ENCODE measurements at places on chromosomes 13 and 19.

- DNase-seq = no peak
Measured at GRCh38 chr19:51125421-51126075, 842 bp downstream of the SIGLEC9 start.

DNA sequence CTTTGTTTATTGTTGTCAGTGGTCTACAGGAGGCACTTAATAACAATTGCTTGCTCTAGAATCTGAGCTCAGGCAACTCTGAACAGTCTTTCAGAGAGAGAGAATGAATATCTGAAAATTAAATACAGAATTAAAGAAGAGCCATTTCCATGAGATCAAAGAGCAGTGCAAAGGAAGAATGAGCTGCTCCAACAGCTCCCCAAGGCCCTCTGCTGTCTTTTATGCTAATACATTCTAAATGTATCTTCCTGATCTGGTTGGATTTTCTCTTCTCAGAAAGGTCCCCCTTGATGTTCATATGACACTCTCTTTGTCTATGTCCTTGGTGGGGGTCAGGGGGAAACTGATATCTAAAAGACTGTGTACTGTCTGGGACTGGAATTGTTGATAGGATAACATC lies 1029.6 kb downstream of the PCDH9 start:
- no peak for DNase-seq

GRCh38 chr13:77776704-77777103 lies 79.2 kb downstream of the SLAIN1 start:
- no peak for DNase-seq

GRCh38 chr19:16660763-16661479 lies at the start of gene TMEM38A:
Gene TMEM38A, plus strand, starts transcription at chr19:16661139. Its CDS starts 79 bp downstream, at chr19:16661218.
- DNase-seq = peak; percentile 63

GRCh38 chr13:44578067-44578400 lies 1.9 kb upstream of the TSC22D1 start:
- no peak for DNase-seq

- no peak for DNase-seq
Measured at GRCh38 chr13:105638426-105638825, 897.0 kb downstream of the EFNB2 start.

- no peak for DNase-seq
Measured at GRCh38 chr13:47000165-47000564, 103.3 kb upstream of the HTR2A start.

GRCh38 chr13:34046457-34046856 lies 228.5 kb downstream of the RFC3 start:
- no peak for DNase-seq

DNA sequence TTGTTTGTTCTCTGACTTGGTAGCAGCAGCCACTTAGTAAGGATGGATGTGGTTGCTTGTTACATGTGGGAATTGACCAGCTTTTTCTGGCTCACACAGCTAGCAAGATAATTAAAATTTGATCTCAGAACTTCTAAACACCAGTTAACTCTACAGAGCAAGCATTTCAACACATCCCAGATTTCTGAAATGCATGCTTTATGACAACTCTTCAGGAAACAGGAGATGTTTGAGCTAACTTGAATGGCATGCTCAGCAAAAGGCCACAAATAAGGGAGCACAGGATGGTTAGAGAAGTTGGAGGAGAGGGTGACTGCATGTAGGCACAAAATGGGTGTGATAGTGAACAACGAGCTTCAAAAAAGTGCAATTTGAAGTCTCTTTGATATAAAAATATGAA lies 167.1 kb upstream of the SPRY2 start:
- DNase-seq = no peak

DNA sequence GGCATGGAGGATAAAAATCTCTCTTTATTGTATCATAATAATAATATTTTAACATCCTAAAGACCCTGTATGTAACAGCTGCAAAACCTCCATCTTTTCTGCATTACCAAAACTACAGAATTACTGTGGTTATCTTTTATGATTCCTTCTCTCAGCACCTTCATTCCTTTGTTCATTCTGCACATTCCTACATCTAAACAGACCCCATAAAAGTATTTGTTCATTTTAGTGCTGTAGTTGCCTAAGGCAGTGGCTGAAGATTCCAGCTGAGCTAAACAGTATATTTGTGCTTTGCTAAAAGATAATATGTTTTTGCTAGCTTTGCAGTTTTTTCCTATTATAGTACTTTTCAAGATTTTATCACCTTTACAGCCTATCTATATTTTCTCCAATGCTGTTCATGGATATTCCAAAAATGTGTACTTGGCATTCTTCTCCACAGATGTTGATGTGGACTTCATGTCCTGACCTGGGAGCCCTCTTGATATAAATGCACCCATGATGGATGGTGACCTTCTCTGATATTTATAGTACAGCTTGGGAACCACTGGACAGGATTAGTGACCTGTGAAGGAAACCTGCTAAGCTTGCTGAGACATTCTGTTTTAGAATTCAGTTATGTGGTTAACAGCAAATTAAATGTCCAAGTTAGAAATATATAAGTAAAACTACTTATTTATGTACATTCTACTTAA lies 2832.9 kb upstream of the PCDH20 start:
- DNase-seq = no peak

DNA sequence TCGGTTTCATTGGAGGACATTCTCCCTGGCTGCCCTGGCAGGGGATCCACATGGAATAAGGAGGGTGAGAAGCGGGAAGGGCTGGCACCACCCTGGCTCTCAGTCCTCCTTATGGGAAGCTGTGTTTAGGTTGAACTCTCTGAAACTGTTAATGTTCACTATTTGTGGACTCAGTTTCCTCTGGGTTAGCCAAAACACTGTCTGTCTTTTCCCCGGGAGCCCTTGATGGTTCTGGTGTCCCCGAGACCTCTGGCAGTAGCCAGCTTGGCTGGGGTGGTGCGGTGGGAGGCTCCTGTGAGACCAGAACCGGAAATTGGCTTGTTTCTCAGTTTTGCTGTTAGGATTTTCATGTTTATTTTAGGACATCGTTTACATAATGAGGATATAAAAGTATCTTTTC lies 48.3 kb upstream of the TEX29 start:
- DNase-seq = no peak

DNA sequence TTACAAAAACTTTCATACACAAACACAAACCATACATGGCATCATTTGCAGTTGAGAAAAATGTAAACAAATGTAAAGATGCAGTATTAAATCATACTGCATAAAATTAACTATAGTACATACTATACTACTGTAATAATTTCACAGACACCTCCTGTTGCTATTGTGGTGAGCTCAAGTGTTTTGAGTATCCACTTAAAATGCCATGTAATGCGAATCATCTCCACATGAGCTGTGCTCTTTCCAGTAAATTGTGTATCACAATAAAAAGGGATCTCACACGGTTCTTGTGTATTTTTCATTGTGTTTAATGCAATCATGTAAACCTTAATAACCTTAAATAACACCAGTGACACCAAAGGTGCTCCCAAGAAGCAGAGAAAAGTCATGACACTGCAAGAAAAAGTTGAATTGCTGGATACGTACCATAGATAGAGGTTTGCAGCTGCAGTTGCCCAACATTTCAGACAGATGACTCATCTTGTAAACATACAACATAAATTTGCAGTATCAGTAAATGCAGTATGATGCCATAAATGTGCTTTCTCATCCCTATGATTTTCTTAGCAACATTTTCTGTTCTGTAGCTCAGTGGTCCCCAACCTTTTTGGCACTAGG lies 166.6 kb downstream of the RAP2A start:
- DNase-seq = no peak

GRCh38 chr19:53531457-53531856 lies 6.5 kb upstream of the ZNF331 start:
- no peak for DNase-seq

GRCh38 chr13:28353679-28354078 lies 141.2 kb downstream of the FLT1 start:
- DNase-seq = no peak

- no peak for DNase-seq
Measured at GRCh38 chr19:6364353-6364752, 3.0 kb downstream of the CLPP start.

DNA sequence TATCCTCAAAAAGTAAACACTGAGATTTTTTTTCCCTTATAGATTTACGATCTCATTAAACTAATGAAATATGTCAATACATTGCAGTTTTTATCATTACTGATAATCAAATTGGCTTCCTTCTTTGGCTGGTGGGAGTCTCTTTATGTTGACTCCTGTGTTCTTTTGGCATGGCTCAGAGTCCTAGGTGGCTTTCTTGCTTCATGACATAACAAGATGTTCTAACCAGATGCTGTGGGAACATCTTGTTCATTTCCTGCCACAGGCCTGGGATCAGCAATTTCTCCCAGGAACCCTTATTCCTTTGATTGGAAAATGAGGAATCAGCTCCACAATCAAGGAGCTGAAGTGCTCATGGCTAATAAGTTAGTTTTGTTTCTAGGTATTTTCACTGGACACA lies 13.2 kb upstream of the CYP4F22 start:
- no peak for DNase-seq

DNA sequence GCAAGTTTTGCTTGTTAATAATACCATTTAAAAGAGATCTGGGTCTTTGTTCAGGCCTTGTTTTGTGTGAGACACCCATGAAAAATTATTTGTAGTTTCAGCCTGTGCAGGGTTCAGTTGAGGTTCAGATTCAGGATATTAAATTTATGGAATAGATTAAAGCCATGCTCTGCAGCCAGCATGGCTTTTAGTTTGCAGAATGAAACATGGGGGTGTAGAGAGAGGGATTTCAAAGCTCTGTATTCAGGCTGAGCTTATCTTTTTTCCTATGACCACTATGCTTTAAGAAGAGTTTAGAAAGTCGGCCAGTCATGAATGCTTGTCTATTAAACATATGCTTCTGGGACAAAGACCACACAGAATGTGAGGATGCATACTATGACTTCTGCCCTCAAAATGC lies 73.6 kb downstream of the DCLK1 start:
- DNase-seq = no peak

- no peak for DNase-seq
Measured at GRCh38 chr13:23959231-23959862, 62.0 kb upstream of the C1QTNF9B start.

GRCh38 chr19:4278010-4278409 lies 1.1 kb upstream of the SHD start:
- no peak for DNase-seq

DNA sequence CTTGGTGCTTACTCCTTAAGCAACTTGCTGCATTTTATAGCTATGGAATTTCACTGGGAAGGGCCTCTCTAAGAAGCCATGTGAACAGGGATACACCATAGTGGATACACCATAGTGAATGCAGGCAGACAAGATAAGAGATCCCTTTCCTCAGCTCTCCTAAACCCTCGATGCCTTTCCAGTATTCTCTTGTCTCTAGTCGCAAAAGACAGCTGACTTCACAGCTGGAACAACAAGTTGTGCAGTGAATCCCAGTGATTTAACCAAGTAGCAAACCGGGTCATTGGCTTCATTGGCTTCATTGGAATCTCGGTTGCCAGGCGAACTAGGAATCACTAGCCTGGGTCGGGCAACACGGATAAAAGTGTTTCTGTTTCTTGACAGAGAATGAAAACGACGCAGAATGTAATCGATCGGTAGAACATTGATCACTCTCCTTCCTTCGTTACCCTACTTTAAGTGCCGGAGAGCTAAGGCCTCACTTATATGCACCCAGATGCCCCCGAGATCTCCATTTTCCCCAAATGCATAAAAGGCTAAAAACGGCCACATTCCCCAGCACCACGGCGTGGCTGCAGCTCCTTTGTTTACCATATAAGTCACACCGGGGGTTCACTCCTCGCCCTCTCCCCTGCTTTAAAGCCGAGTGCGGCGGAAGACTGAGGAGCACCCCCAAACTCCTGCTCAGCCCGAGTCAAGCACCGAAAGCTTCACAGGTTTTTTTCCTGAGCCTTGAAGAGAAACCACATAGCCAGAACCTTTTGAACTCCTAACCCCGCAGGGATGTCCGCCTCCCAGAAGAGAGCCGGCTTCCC lies 674 bp downstream of the TRPC4 start:
- DNase-seq = no peak

DNA sequence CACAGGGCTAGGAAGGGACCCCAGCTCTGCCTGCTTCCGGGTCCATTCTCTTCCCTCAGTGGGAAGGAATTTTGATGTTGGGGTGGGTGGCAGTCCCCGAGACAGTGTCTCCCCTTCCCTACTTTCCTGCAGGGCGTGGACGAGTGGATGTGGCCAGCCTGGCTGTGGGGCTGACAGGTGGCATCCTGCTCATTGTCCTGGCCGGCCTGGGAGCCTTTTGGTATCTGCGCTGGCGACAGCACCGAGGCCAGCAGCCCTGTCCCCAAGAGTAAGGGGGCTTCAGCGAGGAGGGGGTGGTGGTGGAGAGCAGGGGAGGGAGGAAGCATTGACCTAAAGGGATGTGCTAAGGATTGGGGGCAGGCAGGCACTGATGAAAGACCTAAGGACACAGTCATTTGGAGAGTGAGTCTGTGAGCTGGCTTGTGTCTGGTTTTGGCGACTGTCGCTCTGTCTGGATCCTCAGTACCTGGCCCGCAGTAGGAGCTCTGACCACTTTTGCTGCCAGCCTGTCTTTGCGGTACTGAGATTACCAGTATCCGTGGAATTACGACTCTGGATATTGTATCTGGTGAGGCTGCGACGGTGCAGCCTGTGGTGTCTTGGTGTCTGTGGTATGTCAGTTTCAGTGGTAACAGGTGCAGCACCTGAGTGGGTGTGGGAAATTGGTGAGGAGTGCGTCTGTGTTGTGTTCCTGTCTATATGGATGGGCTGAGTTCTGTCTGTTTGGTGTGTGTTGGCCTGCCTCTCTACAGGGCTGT lies 2.4 kb upstream of the PRR12 start:
- DNase-seq = no peak

- no peak for DNase-seq
Measured at GRCh38 chr13:75687150-75687763, 51.1 kb downstream of the LMO7 start.

GRCh38 chr13:33207615-33207961 lies 78.0 kb downstream of the STARD13 start:
- DNase-seq = no peak

DNA sequence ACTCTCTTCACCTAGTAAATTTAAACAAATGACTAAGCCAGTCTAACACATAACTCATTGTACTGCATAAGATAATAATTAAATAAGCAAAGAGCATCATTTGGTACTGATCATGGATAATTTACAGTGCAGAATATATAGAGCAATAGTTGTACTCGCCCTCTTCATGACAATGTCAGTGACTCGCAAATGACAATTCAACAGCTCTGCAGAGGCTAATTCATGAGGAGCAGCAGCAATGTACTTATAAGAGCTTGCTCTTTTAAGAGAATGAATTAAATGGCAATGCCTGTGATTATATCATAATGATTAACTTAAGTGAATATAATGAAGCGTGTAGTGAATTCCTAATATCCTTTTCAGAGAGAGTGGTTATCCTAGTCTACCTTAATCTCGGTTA lies 284.5 kb upstream of the PCDH20 start:
- DNase-seq = no peak

GRCh38 chr13:53151336-53152056 lies 122.9 kb downstream of the OLFM4 start:
- DNase-seq = no peak

GRCh38 chr19:9584073-9584833 lies at the start of gene ZNF121:
Gene ZNF121, minus strand, starts transcription at chr19:9584504. Its CDS starts 16,407 bp downstream, at chr19:9568097.
- DNase-seq = peak; percentile 80

GRCh38 chr13:71285700-71286099 lies 581.3 kb downstream of the DACH1 start:
- DNase-seq = no peak

GRCh38 chr19:33063356-33063752 lies 1.3 kb downstream of the RHPN2 start:
- no peak for DNase-seq

Data from activated T-cell treated with anti-CD3 and anti-CD28 coated beads, Interleukin-2, amount 50 U/mL, for 1 hour (primary cell).